ENCODE measurements at places on chromosomes 1 and 21.

DNA sequence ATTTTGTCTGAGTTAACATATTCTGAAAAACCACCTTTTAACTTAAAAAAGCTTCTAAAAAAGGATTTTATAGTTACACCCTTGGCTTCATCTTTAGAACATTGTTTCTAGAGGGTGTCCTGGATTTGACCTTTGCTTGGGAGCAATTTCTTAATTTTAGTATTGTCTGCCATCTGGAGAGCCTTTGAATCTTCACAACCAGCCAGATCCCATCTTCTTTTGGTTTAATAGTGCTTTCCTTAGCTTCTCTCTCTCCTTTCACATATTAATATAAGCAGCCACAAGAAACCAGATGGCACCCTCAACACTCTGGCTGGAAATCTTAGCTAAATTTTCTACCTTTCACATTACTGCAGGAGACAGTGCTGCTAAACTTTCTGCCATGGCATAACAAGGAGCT is 76.5 kb upstream of the TSPAN2 start:
- no peak for DNase-seq

GRCh38 chr1:215744419-215744818 is 177.3 kb downstream of the KCTD3 start:
- no peak for DNase-seq

- no peak for DNase-seq
Measured at GRCh38 chr1:219155135-219155534, 18.5 kb upstream of the LYPLAL1 start.

GRCh38 chr1:229243638-229244037 is 27.3 kb upstream of the RAB4A start:
- DNase-seq: no peak

GRCh38 chr1:18819203-18819602 is 40.3 kb downstream of the TAS1R2 start:
- DNase-seq: no peak

- DNase-seq: peak; percentile 51
Measured at GRCh38 chr1:234955107-234955731, 173.4 kb downstream of the TOMM20 start.

DNA sequence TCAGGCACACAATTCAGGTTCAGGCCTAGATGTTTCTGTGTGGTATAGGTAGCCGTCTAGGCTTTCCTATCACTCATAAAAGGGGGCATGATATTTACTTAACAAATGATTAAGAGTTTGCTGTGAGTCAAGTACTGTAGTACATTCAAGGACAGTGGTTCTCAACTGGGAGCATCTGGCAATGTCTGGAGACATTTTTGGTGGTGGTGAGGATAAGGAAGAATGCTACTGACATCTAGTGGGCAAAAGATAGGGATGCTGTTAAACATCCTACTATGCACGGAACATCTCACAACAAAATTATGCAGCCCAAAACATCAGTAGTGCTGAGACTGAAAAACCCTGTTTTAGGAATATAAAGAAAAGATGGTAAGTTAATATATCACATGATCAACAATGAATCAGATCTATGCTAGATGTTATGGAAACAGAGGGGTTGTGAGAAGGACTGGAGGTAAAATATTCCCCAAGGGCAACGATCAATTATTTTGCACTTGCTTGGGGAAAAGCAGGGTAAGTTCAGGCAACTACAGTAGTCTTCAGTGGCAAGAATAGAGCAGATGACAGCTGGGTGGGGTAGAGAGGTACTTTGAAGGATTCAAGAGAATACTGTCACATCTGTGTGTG is 4.9 kb downstream of the DNTTIP2 start:
- DNase-seq: no peak

DNA sequence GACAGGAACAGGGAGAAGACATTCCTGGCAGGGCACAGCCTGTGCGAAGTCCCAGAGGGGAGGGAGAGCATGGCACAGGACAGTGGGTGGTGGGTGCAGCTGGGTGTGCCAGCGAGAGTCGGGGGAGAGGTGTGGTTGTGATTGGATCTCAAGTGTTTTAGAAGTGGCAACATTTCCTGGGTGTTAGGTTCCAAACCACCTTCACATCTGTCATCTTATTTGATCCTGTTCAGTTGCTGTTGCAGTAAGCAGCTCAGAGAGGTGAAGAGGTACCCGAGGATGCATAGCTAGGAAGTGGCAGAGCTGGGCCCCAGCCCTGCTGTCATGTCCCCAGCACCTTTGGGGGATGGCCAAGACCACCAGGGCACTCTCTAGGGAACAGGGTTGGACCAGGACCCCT is 22.0 kb upstream of the DISP3 start:
- no peak for DNase-seq

GRCh38 chr21:43723648-43724047 is 4.7 kb downstream of the PDXK start:
- DNase-seq: no peak

GRCh38 chr1:109886827-109887226 is 23.8 kb upstream of the CSF1 start:
- no peak for DNase-seq

DNA sequence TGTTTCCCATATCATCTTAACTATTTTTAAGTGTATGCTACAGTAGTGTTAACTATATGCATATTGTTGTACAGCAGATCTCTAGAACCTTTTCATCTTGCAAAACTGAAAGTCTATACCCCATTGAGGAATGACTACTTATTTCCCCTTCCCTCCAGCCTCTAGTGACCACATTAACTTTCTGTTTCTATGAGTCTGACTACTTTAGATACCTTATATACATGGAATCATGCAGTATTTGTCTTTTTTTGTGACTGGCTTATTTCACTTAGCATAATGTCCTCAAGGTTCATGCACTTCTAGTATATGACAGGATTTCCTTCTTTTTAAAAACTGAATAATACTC is 96.5 kb upstream of the BTG3 start:
- no peak for DNase-seq

DNA sequence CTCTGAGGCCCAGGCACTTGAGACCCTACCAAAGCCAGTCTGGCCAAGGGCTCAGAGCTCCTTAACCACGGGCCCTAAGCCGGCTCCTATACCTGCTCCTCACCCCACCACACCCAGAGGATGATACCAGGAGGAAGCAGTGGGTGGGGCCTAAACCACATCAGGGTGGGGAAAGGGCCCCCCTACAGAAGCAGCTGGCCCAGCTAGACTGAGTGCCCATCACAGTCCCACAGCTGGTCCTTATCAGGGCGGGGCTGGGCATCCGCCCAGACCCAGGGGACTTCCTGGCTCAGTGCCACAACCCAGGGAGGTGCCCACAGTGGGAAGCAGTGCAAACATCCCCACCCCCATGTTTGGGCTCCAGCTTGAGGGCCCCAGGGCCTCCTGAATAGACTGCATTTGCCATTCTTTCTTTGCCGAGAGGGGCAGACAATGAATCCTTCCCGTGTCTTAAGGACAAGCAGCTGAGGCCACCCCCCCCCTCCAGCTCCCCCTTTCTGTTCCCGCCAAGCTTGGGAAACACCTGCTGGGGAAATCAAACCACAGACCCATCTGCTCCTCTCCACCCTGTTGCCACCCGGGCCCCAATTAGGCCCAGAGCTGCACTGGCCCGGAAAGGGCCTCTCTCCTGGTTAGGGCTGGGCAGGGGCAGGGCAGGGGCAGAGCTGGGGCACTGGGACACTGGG is 6.2 kb downstream of the E2F2 start:
- no peak for DNase-seq

GRCh38 chr1:243849421-243850201 is 432 bp downstream of the AKT3 start:
- DNase-seq: no peak

DNA sequence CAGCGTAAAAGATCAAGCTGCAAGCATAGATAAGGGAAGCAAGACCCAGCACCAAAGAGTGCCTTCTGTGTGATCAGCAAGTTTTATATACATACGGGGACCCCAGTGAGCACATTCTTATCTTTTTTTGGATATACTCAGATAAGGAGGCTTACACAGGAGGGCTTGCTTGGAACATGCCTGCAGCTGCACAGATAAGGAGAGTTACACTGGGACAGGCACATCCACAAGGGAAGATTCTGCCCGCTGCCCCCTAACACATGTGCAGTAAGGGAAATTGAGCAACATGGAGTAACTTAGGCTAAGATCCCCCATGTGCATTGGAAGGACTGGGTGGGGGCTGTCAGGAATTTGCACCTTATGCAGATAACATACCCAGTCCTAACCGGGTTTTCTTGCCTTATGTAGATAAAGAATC is 1334.8 kb downstream of the MRPL39 start:
- DNase-seq: no peak

- peak; percentile 81 for DNase-seq
Measured at GRCh38 chr1:154352581-154353459, 27.5 kb downstream of the ATP8B2 start.

GRCh38 chr1:166258017-166258416 is 91.2 kb upstream of the FAM78B start:
- DNase-seq: no peak

GRCh38 chr1:36554323-36554628 is 71.6 kb upstream of the CSF3R start:
- DNase-seq: no peak

DNA sequence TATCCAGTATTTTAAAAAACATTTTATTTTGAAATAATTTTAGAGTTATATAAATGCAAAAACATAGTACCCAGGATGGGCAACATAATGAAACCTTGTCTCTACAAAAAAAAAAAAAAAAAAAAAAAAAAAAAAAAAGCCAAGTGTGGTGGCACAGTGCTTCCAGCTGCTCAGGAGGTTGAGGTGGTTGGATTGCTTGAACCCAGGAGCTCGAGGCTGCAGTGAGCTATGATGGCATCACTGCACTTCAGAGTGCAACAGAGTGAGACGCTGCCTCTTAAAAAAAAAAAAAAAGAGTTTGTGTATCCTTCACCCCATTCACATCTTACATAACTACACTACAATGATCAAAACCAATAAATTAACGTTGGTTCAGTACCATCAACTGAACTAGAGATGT is 115.6 kb upstream of the KIF26B start:
- no peak for DNase-seq

DNA sequence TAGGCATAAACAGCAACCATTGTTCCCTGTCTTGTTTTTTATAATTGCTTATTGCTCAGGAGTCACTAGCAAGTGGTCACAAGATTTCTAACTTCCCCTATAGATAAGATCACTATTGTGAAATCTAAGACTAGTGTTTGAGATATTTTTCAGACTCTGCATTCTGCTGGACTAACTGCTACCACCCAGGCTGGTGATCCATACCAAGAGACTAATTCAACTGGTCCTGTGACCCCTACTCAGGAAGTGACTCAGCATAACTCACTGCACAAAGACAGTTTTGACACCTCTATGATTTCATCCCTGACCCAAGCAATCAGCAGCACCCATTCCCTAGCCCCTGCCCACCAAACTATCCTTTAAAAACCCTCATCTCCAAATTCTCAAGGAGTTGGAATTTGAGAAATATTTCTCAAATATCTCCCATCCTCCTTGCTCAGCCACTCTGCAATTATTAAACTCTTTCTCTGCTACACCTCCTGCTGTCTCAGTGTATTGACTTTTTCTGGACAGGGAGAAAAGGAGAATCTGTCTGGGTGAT is 52.7 kb downstream of the TRIM33 start:
- DNase-seq: no peak

DNA sequence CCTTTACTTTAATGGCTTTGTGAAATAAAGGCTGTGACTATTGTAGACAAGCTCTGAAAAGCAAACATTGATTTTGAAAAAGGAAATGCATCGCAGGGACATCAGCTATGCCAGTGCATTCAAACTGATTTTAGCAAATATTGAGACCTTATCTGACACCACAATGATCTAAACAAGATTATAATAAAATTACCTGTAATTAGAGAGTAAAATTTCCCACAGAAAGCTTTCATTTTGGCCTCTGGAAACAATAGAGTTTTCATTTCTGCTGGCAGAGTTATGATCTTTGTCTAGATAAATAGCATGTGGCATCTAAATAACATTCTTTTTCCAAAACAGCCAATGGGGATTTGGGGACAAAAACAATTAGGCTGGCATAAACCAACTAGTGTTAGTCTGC is 650.4 kb upstream of the PRMT6 start:
- DNase-seq: no peak

DNA sequence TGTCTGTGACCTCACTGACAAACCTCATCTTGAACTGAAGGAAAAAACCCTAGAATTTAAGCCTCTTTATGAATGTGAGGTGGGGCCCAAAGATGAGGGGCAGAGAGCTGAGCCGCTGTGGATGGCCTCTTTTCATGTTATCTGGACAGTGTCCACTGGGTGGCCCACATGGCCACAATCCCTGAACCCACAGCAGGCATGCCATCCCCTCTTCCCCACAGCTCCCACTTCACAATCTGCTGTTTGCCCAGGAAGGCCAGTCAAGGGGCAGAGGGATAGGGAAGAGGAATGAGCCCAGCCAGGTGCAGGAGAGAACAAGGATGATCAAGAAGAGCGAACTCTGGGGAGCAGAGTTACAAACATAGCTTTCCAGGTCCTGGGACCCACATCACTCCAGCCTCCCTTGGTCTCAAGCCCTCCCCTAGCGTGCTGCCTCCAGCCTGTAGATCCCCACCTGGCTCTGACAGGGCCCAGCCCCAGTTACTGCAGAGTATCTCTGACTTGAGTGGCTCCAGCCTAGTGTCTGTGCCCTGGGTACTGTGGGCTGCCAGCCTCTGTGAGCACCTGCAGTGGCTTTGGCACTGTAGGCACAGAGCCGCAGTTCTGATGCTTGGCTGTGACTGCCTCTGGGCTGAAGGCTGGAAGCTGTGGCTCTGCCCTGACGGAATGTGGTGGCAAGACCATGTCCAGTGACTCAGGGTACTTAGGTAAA is 1.9 kb upstream of the SLFNL1 start:
- DNase-seq: no peak

DNA sequence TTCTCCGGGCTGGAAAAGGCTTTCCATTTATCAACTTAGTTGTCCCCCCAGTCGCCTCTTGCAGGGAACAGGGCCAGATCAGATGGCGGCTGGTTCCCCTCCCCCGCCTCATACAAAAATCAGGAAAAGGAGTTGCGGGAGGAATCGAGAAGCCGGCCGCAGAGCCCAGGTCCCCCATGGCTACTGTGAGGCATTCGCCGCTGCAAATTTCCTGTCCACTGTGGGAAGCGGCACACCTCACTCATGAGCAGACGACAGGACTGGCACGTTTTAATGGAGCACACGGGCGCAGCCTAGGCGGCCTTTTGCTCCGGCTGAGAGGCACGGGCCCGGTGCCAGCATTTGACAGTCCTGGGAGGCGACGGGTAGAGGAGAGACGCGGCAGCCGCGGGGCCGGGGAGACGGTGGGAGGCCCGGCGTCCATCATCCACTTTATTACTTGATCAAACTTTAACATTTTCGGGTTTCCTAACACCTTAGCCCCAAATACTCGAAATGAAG is 1.1 kb downstream of the GNG4 start:
- DNase-seq: peak; percentile 41

GRCh38 chr1:76294482-76295194 is 220.1 kb downstream of the ST6GALNAC3 start:
- DNase-seq: no peak

Data from ELF-1 (cell line).